NCI-H460 (cell line): ENCODE measurements at places on chromosomes 7 and 10. TPM values are rescaled to one million over a fixed set of nuclear protein-coding genes. Genes with fewer than 3 reads are reported as not detected.

The OR2A42 gene
- not detected in 2 replicates for total RNA-seq

The NKX1-2 gene
- total RNA-seq: 0.02 TPM in 1 of 2 replicates, not detected in the other

The TMEM229A gene
- not detected in 2 replicates for total RNA-seq

The TMEM130 gene
- total RNA-seq: not detected in 2 replicates

The AS3MT gene
- total RNA-seq: 2.3 and 2.5 TPM in 2 replicates

The PHYH gene
- total RNA-seq: 14.1 and 18.5 TPM in 2 replicates

The SMC3 gene
- total RNA-seq: 41.8 and 52.3 TPM in 2 replicates

The SPDYE1 gene
- not detected in 2 replicates for total RNA-seq

The NAT16 gene
- 0.09 TPM in 1 of 2 replicates, not detected in the other for total RNA-seq

The ANXA8 gene
- not detected in 2 replicates for total RNA-seq

The BLOC1S2 gene
- total RNA-seq: 82.3 and 85.3 TPM in 2 replicates

The ZNF425 gene
- 0.26 and 0.87 TPM in 2 replicates for total RNA-seq

The CRYGN gene
- total RNA-seq: 0.07 and 0.40 TPM in 2 replicates

The NANOS1 gene
- total RNA-seq: 1.6 and 1.8 TPM in 2 replicates

The NYAP1 gene
- 0.47 and 1.2 TPM in 2 replicates for total RNA-seq

The GNAT3 gene
- total RNA-seq: not detected in 2 replicates

The IL6 gene
- 207 and 227 TPM in 2 replicates for total RNA-seq

The CYP2C19 gene
- total RNA-seq: not detected in 2 replicates

The KCNH2 gene
- total RNA-seq: 0.27 and 0.58 TPM in 2 replicates

The FAM24B gene
- total RNA-seq: 34.9 and 36.3 TPM in 2 replicates

The LIPK gene
- total RNA-seq: not detected in 2 replicates

The AKR1C4 gene
- not detected in 2 replicates for total RNA-seq

The NKX2-3 gene
- total RNA-seq: 0.25 and 0.32 TPM in 2 replicates

The SSC4D gene
- 0.37 and 0.75 TPM in 2 replicates for total RNA-seq

The ACTR3C gene
- not detected in 2 replicates for total RNA-seq

The OPALIN gene
- not detected in 2 replicates for total RNA-seq

The HTR5A gene
- total RNA-seq: not detected in 2 replicates

The MYH16 gene
- not detected in 2 replicates for total RNA-seq

The BRAT1 gene
- total RNA-seq: 23.6 and 26.4 TPM in 2 replicates

The HOXA1 gene
- total RNA-seq: 0.87 TPM in 1 of 2 replicates, not detected in the other

The CXCL12 gene
- not detected in 2 replicates for total RNA-seq

The TUBAL3 gene
- 1.6 and 1.9 TPM in 2 replicates for total RNA-seq

The ERV3-1 gene
- total RNA-seq: 3.0 and 6.0 TPM in 2 replicates

The KEL gene
- total RNA-seq: 0.59 TPM in 1 of 2 replicates, not detected in the other

The SSBP1 gene
- total RNA-seq: 360 and 362 TPM in 2 replicates

The GALNT17 gene
- total RNA-seq: 3.1 TPM in 2 replicates

The MCM10 gene
- 9.8 and 10.1 TPM in 2 replicates for total RNA-seq

The REPIN1 gene
- total RNA-seq: 104 and 111 TPM in 2 replicates

The ASZ1 gene
- total RNA-seq: not detected in 2 replicates

The NRCAM gene
- total RNA-seq: 130 and 158 TPM in 2 replicates

The FLNC gene
- 0.57 and 0.69 TPM in 2 replicates for total RNA-seq

The CFAP46 gene
- total RNA-seq: 2.1 and 2.7 TPM in 2 replicates

The PRSS2 gene
- not detected in 2 replicates for total RNA-seq

The RNLS gene
- 0.45 TPM in 1 of 2 replicates, not detected in the other for total RNA-seq
